ENCODE measurements at places on chromosomes 1 and 21.

DNA sequence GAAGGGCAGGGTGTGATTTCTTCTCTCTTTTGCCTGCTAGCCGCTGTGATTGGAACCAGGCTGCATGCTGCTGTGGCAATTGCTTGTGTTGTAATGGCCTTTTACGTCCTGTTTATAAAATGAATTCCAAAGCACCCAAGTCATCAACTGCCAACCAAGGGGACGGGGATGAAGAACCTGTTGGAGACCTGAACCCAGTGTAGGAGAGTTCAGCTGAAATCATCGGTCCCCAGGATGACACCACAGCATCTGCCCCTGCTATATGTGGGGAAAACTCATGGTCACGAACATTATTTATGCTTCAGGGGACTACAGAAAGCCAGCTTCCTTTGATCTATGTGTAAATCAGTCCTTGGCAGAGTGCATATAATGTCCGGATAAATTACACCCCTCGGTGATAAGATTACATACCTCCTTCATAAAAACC lies 3.8 kb downstream of the TMEM167B start:
- DNase-seq = no peak

DNA sequence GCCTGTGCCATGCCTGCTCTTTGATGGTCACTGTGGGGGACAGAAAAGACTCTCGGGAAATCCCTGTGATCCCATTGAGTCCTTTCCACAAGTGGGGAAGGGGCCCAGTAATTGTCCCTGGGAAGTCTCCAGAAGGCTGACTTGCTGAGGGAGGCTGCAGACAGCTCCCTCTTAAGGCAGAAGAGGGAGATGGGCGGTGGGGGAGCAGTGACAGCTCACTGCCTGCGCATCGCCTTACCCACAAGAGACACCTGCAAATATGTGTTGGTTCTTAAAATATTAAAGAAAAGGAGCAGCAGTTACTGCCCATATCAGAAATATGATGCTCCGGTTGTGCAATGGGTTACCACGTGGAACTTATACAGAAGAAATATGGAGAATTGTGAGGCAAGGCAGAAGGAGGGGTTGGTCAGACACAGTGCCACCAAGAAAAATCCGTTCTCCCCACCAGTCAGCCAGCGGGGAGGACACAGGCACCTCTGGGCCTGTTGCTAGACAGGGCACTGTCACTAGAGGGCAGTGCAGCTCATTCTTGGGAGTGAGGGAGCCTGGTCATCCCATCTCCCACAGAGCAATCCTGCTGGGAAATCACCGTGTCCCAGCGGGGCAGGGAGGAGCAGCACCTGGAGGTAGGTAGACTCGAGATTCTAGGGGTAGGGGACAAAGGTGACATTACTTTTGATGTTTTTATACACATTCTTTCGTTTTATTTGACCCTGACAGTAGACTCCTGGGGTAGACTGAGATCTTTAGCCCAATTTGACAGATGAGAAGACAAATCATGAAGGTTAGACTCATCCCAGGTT lies 6.9 kb upstream of the CAMK1G start:
- peak; percentile 68 for DNase-seq

DNA sequence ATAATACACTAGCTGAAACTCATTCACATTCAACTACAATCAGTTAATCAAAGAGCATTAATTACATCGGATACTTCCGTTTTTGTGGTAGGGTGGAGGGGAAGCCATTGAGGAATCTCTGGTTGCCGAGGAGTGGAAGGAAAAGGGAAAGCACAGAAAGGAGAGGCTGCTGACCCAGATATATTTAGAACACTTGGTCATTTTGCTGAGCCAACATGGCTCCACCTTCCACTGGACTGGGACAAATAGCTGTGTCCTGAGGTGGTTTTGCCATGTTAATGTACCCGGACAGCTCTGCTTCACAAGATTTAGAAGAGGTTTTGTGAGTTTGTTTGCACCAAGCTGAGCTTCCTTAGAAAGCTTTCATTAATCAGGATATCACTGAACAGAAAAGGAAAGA lies 26.2 kb downstream of the ASTN1 start:
- DNase-seq = no peak

GRCh38 chr1:5447503-5447960 lies 544.7 kb downstream of the NPHP4 start:
- DNase-seq = no peak

- no peak for DNase-seq
These were observed 110.7 kb upstream of the TMEM51 start for GRCh38 chr1:15042866-15043265.

- no peak for DNase-seq
These were observed 36.3 kb downstream of the GLMN start for GRCh38 chr1:92262516-92262915.

DNA sequence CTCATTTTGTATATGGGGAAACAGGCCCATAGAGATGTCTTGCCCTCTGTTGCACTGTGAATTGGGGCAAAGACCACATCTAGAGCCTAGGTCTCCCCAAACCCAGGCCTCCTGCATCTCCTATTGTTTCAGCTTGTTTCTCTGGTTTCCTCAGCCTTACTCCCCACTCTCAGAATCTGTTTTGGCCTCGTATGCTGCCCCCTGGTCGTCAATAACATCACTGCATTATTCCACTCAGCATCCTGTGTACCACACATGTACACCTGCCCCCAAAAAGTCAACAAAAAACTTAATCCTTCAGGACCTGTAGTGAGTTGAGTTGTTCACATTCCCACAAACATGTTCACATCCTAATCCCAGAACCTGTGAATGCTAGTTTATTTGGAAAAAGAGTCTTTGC lies 184.8 kb downstream of the BRINP2 start:
- no peak for DNase-seq

DNA sequence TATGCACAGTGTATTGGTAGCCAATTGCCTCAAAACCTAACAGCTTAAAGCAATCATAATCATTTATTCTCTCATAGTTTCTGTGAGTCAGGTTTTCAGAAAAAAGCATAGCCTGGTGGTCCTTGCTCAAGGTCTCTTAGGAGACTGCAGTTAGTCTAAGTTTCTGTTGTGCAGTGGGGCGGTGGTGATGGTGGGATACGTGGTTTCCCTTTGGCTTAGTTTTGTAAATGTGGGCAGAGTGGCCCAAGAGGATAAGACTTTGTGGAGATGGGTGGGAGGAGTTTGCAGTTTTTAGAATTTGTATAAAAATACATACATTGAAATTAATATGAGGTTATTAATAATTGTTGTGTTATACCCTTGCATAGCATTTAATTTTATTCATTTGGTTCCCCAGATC lies 68.6 kb downstream of the NOS1AP start:
- DNase-seq = no peak

- DNase-seq = no peak
These were observed 7.1 kb upstream of the KIF14 start for GRCh38 chr1:200627575-200628222.

GRCh38 chr1:101497881-101498559 lies 261.2 kb downstream of the S1PR1 start:
- no peak for DNase-seq

- DNase-seq = no peak
These were observed 261.7 kb downstream of the MATN1 start for GRCh38 chr1:30461640-30462039.

- DNase-seq = no peak
These were observed 85.7 kb upstream of the RALGPS2 start for GRCh38 chr1:178639326-178639725.

DNA sequence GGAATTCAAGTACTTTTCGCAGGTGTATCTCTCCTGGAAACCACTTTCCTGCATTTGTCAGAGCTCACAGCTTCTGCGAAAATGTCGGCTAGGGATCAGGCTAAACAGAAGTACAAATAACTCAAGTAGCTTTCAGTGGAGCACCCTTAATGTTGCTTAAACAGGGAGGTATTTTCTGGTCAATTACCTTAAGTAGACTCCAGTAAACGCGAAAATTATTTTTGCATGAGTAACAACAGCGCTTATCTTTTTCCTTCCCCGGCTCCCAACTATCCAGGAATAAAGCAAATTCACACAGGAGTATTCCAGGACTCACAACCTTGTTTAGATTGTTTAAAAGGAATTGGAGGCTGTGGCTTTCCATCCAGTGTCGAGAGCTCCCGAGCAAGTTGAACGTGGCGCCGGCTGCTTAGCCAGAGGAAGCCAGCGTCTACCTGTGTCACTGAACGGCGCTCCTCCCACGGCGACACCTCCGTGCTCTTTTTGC lies 7.3 kb upstream of the SIM2 start:
- DNase-seq = no peak

- DNase-seq = no peak
These were observed 13.8 kb downstream of the CASZ1 start for GRCh38 chr1:10782491-10783244.

- peak; percentile 75 for DNase-seq
These were observed 531 bp upstream of the HMGN2 start for GRCh38 chr1:26471498-26472319.

GRCh38 chr1:225653463-225654276 lies 747 bp upstream of the ENAH start:
- DNase-seq = peak; percentile 36
